GM12892 (cell line): ENCODE measurements at places on chromosomes 2 and 18.

GRCh38 chr2:109349503-109350465, 220.8 kb downstream of the SH3RF3 start:
- DNase-seq: no peak

GRCh38 chr2:174914853-174915760, 90.1 kb downstream of the CHN1 start:
- DNase-seq: no peak

- DNase-seq: no peak
Measured at GRCh38 chr2:112273349-112273748, 2.0 kb upstream of the ZC3H6 start.

GRCh38 chr18:35610089-35610488, 28.5 kb downstream of the GALNT1 start:
- DNase-seq: no peak

DNA sequence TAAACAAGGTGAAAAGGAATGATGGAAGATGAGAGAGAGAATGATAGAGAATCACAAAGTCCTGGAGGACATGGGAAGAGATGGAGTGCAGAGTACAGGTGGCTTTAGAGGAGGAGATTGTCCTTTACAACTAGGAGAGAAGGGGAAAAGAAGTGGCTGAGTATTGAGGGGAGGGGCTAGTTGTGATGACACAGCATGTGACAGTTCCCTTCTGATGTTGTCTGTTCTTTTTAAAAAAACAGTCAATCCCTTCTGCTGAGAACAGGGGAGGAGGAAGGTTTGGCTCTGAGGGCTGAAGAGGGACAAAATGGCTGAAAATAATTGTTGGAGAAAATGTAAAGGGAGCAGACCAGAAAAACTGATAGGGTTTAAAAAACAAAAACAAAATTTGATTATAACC, 44.0 kb downstream of the STEAP3 start:
- DNase-seq: no peak

- no peak for DNase-seq
Measured at GRCh38 chr18:78813156-78813555, 166.5 kb upstream of the SALL3 start.
